ENCODE measurements at places on chromosomes 16 and 17.
A peak's percentile ranks its signal among the peaks of the same experiment; 100 is the strongest.

DNA sequence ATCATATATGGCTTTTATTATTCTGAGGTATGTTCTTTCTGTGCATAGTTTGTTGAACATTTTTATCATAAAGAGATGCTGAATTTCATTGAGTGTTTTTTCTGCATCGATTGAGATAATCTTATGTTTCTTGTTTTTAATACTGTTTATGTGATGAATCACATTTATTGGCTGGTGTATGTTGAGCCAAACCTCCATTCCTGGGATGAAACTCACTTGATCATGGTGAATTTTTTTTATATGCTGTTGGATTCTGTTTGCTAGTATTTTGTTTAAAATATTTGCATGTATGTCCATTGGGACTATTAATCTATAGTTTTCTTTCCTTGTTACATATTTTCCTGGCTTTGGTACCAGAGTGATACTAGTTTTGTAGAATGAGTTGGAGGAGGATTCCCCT lies 500.2 kb downstream of the CDH11 start:
- no peak for DNase-seq

- no peak for DNase-seq
Observed at GRCh38 chr17:21218831-21219380, 4.9 kb upstream of the TMEM11 start.

- DNase-seq = no peak
Observed at GRCh38 chr17:69913616-69914015, 161.4 kb upstream of the KCNJ16 start.

DNA sequence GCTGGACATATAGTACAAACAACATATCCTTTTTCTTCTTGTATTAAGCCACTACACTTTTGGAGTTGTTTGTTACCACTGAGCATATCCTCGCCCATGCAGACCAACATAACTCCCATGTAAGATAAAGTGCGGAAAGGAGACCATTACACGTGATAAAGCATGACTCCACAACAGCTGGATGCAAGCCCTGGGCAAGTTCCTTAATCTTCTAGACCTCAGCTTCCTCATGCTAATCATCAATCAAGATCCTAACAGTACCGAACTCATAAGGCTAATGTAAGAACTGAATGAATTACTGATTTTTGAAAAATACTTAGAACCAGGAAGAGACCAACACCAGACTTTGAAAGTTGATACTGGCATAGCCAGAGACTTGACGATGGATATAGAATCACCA lies 47.0 kb upstream of the GSG1L start:
- no peak for DNase-seq

GRCh38 chr16:50941681-50942080 lies 199.8 kb downstream of the CYLD start:
- no peak for DNase-seq

- no peak for DNase-seq
Observed at GRCh38 chr16:14378689-14379467, 251.2 kb downstream of the PARN start.

GRCh38 chr17:70775679-70776078 lies 606.3 kb downstream of the KCNJ2 start:
- no peak for DNase-seq

- DNase-seq = no peak
Observed at GRCh38 chr16:49886554-49887094, 30.7 kb upstream of the ZNF423 start.

GRCh38 chr16:13919330-13919682 lies 648 bp upstream of the ERCC4 start:
- DNase-seq = peak; percentile 12

DNA sequence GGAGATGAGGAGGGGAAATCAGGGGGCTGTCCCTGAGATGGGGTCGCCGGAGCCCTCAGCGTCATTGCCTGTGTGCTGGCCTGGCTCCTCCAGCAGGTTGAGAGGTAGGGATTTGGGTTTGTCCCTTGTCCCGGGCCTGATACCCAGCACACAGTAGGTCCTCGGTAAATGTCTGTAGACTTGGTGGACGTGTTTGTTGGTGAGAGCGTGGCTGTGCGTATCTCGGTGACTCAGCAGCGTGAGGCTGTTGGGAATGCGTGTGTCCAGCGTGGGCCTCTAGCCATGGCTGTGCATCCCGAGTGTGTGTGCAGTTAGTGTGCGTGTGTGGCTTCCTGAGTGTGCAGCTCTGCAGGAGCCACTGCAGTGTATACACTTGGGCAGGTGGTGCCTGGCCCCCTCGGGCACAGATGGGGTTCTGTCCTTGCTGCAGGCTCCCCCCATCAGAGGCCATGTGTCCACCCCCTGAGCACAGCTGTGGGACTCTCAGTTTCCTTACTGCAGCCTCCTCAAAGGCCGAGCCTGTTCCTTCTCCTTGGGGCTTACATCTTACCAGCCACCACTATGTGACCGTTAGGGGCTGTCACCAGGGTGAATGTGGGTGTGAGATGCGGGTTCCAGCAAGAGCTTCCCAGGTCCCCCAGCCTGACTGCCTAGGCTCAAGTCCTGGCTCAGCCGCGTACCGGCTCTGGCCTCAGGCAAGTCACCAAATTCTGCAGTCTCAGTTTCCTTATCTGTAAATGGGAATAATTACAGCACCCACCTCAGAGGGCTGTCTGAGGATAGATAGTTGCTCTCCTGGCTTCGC lies 5.7 kb downstream of the NECAB2 start:
- no peak for DNase-seq

- no peak for DNase-seq
Observed at GRCh38 chr17:27207073-27207513, 86.8 kb upstream of the WSB1 start.

DNA sequence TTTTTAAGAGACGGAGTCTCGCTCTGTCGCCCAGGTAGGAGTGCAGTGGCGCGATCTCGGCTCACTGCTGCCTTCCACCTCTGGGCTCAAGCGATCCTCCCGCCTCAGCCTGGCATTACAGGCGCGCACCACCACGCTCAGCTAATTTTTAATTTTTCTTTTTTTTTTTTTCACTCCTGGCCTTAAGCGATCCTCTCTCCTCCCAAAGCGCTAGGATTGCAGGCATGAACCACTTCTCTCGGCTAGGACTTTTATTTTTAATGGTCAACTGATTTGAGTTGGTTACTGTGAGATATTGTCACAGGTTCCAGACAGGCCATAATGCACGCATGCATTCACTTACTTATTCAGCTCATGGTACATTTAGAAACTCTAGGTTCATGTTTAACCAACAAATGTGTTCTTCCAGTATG lies 888 bp downstream of the PIGW start:
- DNase-seq = no peak

- DNase-seq = no peak
Observed at GRCh38 chr16:47617732-47618131, 156.6 kb downstream of the PHKB start.
